Stimulated activated CD4-positive, alpha-beta T cell treated with anti-CD3 and anti-CD28 coated beads, TNF-alpha, amount 100 ng/mL, for 24 hours (primary cell): ENCODE measurements at places on chromosomes 6 and 20.

GRCh38 chr20:53712212-53712977 is 118.8 kb upstream of the ZNF217 start:
- no peak for DNase-seq

DNA sequence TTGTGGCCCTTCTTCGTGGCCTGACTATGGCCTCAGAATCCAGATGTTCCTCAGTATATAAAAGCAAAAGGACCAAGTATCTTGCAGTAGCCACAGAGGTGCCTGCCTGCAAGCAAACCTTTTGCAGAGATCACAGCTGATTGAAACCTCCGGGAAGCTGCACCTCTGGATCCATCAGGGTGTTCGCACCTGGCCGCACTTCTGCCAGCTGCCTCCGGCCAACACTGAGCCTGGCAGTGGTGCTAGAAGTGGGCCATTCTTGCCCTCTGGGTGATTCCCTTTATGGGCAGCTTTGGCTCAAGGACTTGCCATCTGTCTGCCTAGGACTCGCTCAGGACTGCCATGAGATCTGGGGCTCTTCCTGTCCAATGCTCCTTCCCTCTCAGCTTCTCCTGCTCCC is 214.6 kb upstream of the ECI2 start:
- no peak for DNase-seq

DNA sequence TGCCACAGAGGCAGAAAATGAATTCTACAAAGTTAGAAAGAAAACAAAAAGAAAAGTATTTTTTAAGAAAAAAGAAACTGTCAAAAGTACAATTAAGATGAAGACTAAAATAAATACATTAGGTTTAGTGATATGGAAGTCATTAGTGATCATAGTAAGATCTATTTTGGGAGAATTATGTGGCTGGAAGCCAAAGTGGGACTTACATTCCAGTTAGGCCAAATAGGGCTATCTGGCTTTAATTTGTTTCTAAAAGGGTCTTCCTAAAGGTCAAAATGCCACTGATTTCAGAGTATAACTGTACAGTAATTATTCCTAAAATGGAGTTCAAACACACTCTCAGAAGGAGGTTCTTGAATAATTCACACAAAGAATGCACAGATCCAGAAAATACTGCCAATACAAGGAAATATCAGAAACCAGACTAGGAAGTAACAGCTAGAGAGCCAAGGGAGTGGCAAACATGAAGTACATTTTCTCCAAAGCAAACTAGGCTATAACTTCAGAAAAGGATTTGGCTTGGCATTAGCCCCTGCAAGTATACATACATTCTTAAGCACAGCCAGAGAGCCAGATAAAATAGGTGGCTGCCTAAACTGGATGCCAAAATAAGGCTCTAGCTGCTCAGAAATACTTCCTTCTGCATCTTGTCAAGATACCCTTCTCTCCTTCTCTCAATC is 45.3 kb downstream of the PDSS2 start:
- DNase-seq: no peak

DNA sequence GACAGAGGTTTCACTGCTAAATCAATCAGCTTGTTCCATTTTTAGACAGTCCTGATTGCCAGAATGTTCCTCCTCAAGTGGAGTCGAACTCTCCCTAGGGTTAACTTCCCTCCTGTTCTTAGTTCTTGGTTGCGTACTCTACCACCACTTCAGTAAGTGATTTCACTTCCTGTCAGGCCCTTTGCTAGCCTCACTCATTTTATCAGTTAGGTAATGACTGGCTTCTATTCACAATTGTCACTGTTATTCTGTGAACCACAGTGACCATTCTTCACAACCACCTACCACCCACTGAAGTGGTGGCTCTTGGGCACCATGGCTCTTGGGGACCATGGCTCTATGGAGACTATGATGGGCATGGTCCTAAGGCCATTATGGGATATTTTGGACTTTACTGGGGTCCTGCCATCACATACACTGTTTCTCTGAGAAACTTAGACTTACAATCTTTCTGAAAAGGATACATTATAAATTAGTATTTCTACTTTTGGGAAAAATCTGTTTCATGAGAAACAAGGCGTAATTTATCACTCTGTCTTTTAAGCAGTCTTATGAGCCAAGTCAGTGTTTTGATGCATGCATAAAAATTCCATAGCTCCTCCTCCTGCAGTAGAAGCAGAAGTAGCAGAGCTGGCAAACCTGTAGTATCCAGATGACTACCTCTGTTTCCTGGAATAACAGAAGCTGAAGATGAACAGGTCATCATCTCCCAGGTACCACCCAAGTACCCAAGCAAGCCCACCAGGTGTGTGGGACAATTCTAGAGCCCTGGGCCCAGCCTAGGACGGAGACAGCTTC is 66.3 kb downstream of the ATXN1 start:
- no peak for DNase-seq

DNA sequence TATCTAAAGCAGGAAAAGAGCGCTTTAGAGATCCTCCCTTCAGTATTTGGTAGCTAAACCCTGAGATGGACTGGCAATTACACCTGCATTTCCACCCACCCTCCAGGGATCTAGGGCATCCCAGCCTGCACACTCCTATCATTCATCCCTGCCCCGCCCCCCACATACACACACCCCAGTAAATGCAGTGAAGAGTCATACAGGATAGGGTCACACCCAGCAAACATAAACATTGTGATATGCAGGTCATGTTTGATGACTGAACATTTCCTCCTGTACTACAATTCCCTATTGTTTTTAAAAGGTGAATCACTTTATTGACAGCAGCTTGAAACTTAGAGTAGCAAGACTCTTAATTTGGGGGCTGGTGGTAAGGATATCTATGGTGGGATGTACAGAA is 112.9 kb downstream of the FOXO3 start:
- DNase-seq: no peak

- no peak for DNase-seq
Measured at GRCh38 chr6:149249370-149250357, 67.8 kb upstream of the TAB2 start.

DNA sequence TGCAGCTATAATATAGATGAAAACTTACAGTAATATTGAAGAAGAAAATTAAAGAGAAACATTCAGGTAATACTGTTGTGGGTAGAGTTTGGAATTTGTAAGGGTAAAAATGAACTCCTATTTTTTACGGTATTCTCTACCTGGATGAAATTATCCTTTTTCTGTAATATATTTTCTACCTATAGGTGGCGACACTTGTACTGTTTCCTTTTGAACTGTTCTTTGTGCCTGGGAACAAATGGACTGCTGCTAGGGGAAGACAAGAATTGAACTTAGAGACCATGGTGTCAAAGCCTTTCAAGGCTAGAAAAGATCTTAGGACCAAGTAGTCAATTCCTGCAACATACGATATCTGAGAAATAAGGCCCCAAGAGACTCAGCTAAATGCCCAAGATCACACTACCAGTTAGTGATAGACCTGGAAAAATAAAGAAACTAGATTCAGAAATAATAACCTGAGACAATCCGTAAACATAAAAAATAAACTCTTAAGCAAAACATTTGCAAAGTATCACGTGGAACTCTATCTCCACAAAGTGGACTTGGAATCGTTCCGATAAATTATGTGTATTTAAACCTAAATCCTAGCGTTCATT is 383.8 kb downstream of the TFAP2A start:
- DNase-seq: no peak

GRCh38 chr6:106450653-106451052 is 90.1 kb downstream of the CRYBG1 start:
- no peak for DNase-seq

DNA sequence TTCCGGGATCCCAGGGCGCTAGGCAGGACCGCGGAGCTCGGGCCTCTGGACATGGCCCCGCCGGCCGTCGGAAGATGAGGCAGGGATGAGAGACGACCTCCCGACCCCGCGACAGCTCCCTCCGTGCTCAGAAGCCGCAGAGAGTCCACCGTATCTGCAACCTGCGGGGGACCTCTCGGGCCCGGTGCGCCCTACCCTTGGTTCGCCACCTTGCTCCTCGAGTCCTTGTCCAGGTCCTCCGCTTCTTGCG is 301 bp downstream of the PPP1R3D start:
- DNase-seq: no peak

DNA sequence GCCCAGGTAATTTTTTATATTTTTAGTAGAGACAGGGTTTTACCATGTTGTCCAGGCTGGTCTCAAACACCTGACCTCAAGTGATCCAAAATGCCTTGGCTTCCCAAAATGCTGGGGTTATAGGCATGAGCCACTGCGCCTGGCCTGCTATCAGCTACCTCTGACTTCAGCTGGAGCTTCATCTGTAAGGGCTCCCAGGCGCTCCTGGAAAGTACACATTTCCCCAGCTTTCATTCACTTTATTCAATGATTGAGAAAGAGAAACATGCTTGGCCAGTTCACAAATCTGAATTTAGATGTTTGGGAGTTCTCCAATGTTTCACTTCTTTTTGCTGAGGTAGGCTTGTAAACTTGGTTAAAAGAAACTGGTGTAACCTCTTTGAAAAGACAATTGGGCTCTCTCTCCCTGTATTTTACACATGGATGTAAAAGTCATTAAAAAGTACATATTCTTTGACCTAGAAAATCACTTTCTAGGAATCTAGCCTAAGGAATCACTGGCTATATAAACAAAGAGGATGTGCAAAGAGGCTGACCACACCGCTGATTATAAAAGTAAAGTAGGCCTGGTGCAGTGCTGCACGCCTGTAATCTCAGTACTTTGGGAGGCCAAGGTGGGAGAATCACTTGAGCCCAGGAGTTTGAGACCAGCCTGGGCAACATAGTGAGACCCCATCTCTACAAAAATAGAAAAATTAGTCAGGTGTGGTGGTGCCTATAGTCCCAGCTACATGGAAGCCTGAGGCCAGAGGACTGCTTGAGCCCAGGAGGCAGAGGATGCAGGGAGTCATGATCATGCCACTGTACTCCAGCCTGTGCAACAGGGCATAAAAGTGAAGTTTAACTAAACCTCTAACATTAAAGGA is 128.9 kb downstream of the BACH2 start:
- no peak for DNase-seq

GRCh38 chr6:157885211-157885788 is 62.3 kb downstream of the SNX9 start:
- peak; percentile 55 for DNase-seq

GRCh38 chr6:101146389-101146788 is 247.1 kb upstream of the GRIK2 start:
- DNase-seq: no peak

DNA sequence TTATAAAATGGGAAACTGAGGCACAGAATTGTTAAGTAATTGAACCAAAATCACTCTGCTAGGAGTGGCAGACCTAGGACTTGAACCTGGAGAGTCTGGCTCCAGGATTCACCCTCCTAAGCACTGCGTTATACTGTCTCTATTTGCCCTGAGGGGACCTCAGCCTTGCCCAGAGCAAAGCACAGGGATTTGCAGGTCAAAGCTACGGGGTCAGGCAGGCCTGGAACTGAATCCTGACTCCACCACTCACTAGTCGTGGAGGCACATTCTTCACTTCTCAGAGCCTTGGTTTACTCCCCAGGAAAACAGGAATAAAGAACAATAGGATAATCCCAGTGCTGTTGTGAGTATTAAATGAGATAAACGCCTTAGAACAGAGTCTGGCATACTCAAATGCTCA is 19.4 kb downstream of the KCNK15 start:
- no peak for DNase-seq

GRCh38 chr20:15759594-15759993 is 813.7 kb downstream of the KIF16B start:
- no peak for DNase-seq

DNA sequence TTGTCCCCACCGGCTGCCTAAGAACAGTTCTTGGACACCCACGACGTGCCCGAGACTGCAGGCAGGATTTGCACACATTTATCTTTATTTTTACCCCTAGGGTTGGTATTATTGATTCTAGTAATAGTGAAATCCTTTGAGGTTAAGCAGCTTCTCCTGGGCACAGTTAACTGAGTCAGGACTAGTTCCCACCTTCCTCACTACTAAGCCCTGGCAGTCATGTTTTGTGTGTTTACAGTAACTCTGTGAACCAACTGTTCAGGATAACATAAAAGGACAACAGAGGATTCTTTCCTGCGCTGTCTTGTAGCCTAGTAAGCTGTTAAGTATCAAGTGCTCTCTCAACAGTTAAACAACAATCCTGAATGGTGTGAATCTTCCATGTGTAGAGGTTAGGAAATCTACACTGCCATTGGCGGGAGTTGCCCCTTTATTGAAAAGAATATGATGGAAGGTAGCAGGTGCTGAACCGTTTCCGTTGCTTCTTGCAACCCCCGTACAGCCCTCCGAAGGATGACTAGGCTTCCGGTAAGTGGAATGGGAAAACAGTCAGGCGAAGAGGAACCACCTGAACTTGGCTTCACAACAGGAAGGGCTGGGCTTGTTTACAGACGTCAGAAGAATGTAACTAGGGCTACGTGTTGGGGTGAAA is 979 bp upstream of the SOD2 start:
- no peak for DNase-seq

DNA sequence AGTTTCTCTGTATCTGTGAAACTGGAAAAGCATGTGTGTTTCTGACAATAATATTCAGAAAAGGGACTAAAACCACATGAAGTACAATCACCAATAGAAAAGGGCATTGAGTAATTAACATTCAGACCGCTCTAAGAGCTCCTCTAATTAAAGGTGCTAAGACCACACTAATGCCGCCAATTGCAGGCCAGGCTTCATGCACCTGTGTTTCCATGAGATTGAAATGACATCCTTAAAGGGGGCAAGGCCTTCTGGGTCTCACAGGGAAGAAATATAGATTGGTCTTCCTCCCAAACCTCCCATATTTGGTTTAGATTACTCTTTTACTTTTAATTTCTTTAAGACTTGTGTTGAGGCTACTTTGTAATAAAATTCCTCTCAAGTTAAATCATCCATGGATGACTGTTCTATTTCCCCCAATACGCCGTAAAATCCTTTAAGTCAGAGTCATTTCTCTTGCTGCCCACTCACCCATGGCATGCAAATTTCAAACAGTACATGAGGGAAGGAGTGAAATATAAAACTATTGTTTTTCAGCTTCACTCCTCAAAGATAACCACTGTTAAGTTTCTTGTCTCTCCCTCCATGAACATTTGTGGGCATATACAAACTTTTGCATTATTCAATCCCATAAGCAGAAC is 110.6 kb downstream of the UBE3D start:
- no peak for DNase-seq

- DNase-seq: peak; percentile 55
Measured at GRCh38 chr20:56400001-56400640, 7.7 kb downstream of the CSTF1 start.

DNA sequence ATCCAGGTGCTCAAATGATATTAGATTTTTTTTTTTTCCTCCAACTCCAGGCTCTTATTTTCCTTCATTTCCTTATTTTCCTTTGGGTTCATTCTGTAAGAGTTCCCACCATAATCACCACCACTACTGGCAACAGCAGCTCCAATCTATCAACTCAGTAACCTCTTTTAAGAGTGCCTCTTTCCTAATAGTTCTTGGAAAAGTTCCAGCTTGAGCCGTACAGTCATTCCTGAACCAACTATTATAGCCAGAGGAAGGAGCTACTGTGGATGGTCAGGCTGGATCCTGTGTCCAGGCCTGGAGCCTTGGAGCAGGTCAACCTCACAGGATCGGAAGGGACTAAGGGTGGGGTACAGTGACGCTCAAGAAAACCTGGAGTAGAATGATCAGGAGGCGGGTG is 4.2 kb upstream of the ANGPT4 start:
- DNase-seq: no peak

DNA sequence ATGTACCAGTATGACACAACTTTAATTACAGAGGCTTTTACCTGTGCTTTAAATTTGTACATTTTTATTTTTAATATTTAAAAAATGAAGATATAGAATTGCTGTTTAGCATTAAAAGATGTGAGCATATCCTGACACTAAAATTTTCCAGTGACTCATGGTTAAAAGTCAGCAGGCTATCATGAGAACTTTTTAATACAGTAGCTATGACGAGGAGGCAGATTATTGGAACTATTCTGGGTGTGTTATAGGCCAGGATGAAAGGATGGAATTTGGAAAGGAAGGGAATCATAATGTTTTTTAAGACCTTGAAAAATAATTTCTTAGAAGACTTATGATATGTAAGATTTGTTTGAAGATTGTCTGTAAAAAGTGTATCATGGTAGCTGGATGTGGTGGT is 91.0 kb downstream of the GFRA4 start:
- no peak for DNase-seq
